Transverse colon (tissue), 4 donors: ENCODE measurements at places on chromosomes 7 and 10. TPM values are rescaled to one million over a fixed set of nuclear protein-coding genes. Genes with fewer than 3 reads are reported as not detected.

The ZNF727 gene
- 1.5 TPM for total RNA-seq

DNA sequence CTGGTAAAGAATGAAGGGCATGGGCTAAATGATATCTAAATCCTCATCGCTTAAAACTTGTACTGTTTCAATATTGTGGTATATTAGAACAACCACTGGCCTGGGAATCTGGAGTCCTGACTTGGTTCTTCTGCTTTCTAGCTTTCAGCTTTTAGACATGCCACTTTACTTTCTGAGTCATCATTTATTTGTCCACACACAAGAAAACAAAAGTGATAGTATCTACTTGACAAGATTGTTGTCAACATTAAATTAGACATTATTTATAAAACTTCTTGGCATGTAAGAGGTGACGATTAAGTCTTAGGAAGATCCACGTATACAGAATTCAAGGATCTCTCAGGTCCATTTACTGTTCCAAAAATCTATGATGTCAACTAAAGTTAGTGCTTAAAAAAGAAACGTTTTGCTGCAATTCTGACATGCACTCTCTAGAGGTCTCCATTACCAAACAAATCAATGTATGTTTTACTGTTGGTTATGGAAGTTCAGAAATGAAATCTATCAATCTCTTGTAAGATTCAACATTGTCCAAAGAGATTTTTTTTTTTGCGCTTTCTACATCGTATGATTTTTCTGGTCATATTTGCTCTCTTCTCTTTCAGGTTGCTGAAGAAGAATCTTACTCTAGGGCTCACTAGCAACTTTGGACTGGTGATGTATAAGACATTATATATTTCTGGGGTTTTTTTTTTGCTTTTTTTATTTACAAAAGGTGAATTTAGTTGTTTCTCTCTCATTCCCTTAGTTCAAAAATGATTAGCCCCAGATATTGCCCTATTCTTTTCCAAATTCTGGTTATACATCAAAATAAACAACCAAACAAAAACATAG lies 53.6 kb upstream of the DYNC1I1 start:
- no peak for DNase-seq

GRCh38 chr10:5381187-5381586 lies 16.4 kb downstream of the UCN3 start:
- no peak for DNase-seq

DNA sequence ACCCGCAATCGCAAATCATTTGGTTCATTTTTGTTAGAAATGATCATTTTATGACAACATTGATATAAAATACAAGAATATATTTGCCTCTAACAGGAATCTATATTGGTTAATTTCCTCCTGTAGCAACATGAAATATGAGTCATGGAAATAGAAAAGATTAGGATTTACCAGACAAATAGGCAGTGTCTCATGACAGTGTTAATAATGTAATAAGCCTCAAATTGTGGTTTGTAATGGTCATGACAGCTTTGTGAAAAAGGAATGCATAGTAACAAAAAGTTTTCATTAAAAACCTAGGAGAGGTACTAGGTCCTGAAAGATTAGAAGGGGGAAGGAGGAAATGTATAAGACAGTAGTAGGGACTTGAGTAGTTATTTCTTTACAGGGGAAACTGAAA lies 7.9 kb upstream of the SLK start:
- no peak for DNase-seq

DNA sequence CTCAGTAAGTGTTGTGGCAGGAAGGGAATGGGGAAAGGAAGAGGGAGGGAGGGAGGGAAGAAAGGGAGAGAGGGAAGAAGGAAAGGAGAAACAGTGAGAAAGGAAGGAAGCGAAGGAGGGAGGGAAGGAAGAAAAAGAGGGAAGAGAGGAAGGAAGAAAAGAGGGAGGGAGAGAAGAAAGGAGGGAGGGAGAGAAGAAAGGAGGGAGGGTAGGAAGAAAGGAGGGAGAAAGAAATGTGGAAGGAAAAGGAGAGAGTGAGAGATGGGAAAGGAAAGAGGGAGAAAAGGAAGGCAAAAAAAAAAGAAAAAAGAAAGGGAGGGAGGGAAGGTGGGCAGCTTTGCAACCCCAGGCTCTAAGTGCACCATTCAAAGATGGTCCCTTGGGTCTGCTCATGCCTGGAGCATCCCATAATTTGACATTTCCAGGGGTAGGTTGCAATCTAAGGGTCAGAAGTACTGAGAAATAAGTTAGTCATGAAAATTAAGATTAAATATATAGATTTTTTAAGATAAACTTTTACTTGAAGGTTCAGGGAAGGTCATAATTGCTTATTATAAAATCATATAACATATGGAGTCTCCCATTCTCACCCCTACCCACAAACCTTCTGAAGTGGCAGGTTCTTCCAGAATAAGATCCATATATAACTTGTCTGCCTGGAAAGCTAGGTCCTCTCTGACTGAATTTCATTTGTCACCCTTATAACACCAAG lies 249.2 kb downstream of the PLXNA4 start:
- DNase-seq = no peak

DNA sequence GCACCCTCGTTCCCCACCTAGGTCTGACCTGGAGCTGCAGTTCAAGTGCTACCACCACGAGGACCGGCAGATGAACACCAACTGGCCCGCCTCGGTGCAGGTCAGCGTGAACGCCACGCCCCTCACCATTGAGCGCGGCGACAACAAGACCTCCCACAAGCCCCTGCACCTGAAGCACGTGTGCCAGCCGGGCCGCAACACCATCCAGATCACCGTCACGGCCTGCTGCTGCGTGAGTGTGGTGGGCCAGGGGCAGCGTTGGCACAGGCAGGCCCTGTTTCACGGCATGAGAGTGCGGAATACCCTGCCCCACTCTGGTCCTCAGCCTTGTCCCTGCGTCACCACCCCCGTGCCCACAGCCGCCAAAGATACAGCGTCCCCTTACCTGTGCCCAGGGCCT lies 46.6 kb upstream of the PPIF start:
- DNase-seq = no peak

DNA sequence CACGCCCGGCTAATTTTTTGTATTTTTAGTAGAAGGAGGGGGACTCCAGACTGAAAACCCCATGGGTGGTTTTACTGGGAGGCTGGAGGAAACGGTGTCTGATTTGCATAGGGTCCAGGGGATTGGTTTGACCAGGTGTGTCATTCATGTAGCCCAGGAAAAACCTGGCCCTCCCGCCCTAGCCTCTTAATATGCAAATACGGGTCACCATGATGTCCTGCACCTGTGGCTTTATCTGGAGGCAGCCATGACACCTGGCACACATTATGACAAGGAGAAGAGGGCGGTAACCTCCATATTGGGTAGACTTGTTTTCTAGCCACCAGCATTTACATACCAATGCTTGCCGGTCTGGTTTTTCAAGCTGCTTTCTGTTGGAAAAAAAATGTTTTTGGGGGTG lies 68.0 kb downstream of the TRIL start:
- DNase-seq = peak; percentile 19

- DNase-seq = no peak
Measured at GRCh38 chr7:42274053-42274452, 37.0 kb upstream of the GLI3 start.

- no peak for DNase-seq
Measured at GRCh38 chr10:106712988-106713387, 451.5 kb downstream of the SORCS1 start.

- no peak for DNase-seq
Measured at GRCh38 chr7:157537056-157537455, 200.3 kb downstream of the DNAJB6 start.

GRCh38 chr10:4384245-4384644 lies 441.8 kb upstream of the AKR1E2 start:
- no peak for DNase-seq

DNA sequence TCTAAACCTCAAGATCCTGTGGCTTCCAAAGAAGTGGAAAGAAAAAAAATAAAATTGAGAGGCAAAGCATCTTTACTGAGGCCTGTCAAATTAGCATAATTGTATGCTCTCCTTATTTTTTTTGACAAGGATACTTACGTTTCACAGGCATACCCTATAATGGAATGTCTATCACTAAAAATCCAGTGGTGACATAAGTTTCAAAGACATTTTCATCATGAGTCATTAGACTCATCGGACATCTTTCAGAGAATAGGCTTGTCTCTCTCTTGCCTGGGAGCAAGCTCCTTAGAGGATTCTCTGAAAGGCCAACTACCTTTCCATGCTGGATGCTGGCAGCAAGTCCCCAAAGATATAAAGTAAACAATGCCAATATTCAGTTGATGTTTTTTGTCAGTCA lies 380.7 kb upstream of the STEAP1 start:
- DNase-seq = no peak

The ARMS2 gene
- total RNA-seq = not detected

GRCh38 chr7:123916240-123916724 lies 8.8 kb upstream of the SPAM1 start:
- DNase-seq = peak; percentile 33

The DNAJB6 gene
- 47.0 TPM for total RNA-seq

- DNase-seq = no peak
Measured at GRCh38 chr7:155656891-155657290, 12.4 kb downstream of the RBM33 start.

DNA sequence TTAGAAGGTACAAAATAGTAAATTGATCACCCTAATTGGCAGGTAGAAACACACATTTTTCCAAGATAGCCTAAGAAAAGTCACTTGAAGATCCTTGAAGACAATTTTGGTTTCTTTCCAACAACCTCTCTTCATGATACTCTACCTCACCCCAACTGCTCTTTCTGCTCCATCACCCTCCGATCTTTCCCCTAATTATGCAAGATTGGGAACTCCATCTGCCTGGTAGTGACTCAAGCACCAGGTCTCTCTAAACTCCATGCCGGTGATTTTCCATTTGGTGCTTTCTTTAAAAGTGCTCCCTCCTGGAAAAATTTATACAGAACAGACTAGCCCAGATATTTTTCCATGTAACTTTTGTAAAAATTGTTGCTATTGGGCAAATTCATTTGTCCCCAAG lies 1.1 kb upstream of the AKR1B1 start:
- DNase-seq = no peak

GRCh38 chr7:69561266-69561960 lies 36.9 kb upstream of the AUTS2 start:
- no peak for DNase-seq

The ARHGEF35 gene
- total RNA-seq = 27.3 TPM

DNA sequence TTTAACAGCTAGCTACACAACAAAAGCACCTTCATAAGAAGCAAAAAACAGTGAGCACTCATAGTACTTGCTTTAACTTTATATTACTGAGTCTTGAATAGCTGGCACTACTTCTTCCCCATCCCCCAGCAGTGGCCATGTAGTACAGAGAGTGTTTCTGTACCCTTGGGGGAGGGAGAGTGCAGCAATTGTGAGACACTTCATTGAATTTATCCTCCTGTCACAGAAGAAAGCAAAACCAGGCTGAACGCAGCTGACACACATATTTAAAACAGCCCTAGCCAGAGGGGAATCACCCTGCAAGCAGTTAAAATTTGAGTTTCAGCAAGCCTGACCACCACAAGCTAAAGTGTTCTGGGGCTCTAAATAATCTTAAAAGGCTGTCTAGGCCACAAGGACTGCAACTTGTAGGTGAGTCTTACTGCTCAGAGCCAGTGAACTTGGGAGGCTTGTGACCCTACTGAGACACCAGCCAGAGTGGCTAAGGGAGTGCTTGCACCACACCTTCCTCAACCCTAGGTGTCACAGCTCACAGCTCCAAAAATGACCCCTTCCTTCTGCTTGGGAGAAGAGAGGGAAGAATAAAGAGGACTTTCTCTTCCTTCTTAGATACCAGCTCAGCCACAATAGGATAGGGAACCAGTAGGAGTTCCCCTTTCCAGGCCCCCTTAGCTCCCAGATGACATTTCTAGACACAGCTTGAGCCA lies 97.7 kb upstream of the MEOX2 start:
- DNase-seq = no peak

The LRRTM3 gene
- not detected for total RNA-seq

The PTPRE gene
- total RNA-seq = 27.2 TPM

DNA sequence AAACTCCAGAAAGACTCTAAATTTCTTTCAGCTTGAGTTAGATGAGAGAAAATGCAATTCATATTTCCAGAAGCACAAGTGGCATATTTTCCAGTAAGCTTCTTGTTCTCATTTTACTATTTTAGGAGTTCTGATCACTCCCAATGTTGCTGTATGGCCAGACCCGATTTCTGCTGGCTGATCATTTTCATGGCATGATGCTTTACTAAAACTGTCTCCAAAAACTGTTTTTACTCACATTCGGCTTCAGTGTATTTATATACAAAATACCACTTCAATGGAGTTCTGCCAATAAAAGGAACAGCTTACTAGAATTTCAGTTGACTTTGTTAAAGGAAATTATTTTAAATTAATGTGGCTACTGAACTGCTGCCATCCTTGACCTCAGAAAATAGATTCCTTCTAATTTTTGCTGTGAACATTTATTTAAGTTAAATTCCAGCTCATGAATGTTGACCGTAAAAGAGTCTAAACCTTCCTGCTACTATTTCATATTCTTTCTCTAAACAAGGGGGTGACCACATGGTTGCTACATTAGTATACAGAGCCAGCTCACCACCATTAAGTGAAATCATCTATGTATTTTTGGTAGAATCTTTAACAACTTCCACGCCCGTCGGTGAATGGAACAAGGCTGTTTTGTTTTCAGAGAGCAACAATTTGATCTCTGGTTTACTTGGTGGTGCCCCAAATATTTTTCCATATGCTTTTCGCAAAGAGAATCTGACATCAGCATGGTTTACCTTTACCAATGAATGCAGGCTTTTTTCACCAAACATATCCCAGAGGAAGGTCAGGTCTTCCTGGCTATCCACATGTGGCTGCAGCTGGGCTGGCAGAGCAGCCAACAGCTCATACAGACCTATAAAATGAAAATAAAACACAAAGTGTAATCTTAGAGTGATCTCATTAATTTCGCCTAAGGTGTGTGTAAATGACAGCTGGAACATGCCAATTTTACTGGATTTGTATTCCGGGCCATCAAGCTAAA lies 101.2 kb downstream of the MPP7 start:
- DNase-seq = no peak

- DNase-seq = no peak
Measured at GRCh38 chr10:73209705-73210104, 37.4 kb downstream of the DNAJC9 start.

- DNase-seq = no peak
Measured at GRCh38 chr7:85614684-85615083, 427.8 kb upstream of the SEMA3D start.

GRCh38 chr10:35460852-35461460 lies 124.6 kb downstream of the CCNY start:
- DNase-seq = no peak

GRCh38 chr7:92281031-92281430 lies 35.3 kb downstream of the ANKIB1 start:
- DNase-seq = no peak

GRCh38 chr10:11610826-11611247 lies 613 bp downstream of the USP6NL start:
- peak; percentile 38 for DNase-seq

GRCh38 chr7:141704741-141705140 lies 2.8 kb upstream of the DENND11 start:
- DNase-seq = no peak

DNA sequence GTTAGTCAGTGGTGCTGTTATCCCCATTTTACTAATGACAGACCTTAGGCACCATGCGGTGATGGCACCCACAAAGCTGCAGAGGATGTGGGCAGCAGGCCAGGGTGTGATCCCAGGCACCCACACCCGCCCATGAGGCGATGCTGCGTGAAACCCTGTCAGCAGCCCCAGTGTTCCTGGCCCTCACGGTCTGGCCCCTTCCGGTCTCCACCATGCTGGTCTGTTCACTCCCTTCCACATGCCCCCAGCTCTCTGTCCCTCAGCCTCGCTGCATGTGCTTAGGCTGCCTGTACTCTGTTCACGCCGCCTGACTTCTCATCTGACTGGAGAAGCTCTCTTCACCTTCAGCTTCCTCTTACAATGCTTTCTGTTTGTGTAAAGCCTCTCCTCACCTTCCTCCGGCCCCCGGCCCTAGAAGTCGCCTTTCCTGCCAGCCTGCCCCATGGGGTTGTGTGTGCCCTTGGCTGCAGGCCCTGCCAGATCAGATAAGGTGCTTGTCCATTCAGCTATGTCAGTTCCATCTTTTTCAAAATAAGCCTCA lies 17.6 kb upstream of the ORAI2 start:
- DNase-seq = peak; percentile 38
